ENCODE measurements at places on chromosomes 5 and 9.
A peak's percentile ranks its signal among the peaks of the same experiment; 100 is the strongest.

DNA sequence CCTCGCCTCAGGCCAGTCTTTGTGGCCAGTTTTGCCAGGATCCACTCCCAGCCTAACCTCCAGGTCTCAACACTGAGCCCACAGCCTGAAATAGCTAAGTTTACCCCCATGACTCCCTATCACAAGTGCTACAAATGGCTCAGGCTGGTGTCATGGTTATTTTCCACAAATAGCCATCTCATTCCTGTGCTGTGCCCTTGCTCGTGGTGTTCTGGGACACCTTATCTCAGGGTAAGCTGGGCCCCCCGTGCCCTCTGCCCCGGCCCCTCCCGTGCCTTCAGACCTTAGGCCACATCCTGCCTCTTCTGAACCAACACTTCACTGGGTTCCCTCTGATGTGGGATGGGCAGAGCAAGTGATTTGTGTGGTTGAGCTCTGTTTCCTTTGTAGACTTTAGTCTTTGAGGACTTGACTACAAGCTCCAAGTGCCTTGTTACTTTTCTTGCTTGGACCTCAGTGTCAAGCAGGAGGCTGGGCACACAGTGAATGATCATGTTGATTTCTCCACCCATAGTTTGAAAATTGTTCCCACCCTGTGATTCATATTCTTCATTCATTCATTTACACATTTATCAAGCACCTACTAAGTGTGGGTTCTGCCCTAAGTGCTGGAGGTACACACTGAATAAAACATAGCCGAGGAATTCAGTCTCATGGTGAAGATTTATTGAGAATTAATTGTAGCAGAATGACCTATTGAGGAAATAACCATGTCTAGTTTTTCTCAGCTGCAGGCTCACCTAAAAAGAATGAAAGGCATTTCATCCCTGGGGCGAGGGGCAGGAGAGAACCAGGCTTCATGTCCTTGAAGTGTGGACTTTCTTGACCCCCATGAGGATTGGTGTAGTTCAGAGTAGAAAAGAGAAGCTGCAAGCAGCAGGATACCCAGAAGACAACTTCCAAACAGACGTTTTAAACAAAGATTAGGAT lies 84.5 kb upstream of the CTNNA1 start:
- DNase-seq = peak; percentile 56

- DNase-seq = no peak
Measured at GRCh38 chr9:69476016-69476415, 151.0 kb downstream of the ENTREP1 start.

DNA sequence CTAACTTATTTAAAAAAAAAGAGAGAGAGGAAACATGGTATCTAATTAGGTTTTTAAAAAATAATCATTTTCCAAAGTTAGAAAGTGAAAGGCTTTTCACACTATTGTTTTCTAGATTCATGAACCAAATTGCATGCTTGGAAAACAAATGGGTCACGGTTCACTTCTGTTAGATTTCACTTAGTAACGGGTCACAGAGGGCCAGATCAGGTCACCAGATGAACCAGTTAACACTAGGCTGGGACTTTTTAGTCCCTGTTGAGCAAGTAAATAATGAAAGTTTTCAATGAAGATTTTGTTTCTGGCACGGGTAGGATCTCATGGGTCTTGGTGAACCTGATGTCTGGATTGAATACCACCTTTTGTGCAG lies 207.2 kb upstream of the RFX3 start:
- DNase-seq = no peak

DNA sequence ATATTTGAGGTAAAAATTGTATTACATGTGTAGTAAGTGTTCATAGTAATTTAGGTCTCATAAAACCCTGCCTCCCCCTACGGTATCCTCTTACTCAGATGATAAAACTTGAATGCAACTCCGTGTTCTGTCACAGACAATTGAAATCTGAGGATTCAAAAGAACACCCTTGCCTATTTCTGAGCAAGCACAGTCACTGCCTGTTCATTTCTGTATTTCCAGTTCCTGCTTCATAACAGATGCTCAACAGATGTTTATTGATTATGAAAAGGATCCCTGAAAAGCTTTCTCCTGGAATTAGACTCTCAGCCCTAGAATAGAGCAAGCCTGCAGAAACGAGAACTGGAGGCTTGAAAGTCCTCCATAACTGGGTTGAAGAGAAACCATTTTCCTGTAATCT lies 144.1 kb upstream of the SPEF2 start:
- DNase-seq = peak; percentile 26

- DNase-seq = no peak
Measured at GRCh38 chr5:36839489-36840476, 36.8 kb upstream of the NIPBL start.

GRCh38 chr9:69877852-69878514 lies 57.4 kb downstream of the CFAP95 start:
- peak; percentile 52 for DNase-seq

DNA sequence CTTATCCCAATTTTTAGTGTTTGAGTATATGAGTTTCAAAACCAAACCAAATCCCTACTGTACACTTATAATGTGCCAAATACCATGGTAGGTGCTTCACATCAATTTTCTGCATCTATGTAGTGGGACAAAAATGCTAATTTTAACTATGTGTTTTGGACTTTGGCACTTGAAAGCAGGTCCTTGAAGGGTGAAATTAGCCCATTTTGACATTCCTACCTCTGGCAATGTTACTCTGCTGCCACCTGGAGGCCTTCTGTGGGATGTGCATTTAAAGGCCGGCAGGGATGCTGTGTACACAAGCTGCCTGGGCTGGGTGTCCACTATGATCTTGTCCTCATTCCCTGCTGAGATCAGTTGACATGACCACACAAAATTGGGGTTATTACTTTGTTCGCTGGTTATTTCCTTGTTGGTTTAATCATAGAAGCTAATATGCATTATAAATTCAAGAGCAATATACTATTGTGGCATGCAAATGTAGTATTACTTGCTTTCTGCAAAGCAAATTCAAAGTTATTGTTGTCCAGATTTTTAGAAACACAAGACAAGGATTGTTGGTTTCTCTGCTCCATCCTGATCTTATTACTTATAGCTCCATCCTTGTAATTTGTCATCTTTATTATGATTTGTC lies 166.8 kb downstream of the ARHGEF28 start:
- peak; percentile 67 for DNase-seq

GRCh38 chr5:101390151-101390908 lies 487.2 kb upstream of the ST8SIA4 start:
- peak; percentile 60 for DNase-seq

GRCh38 chr5:71924980-71925379 lies 182.3 kb upstream of the MAP1B start:
- peak; percentile 59 for DNase-seq

GRCh38 chr5:63323926-63324325 lies 638.3 kb downstream of the HTR1A start:
- DNase-seq = no peak

DNA sequence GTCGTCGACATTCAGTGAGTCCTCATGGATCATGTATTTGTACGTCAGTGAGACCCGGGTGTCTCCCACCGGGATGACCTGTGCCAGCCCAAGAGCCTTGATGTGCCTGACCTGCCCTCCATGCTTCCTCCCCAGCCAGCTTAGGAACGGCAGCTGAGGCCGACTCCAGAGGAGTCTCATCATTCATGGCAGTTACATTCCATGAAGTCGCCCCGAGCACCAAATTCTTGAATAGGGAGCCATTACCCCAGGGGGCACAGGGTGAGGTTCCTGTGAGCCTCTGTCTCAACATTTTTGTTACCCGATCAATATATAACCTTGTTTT lies 67.8 kb downstream of the ZNF354C start:
- no peak for DNase-seq

DNA sequence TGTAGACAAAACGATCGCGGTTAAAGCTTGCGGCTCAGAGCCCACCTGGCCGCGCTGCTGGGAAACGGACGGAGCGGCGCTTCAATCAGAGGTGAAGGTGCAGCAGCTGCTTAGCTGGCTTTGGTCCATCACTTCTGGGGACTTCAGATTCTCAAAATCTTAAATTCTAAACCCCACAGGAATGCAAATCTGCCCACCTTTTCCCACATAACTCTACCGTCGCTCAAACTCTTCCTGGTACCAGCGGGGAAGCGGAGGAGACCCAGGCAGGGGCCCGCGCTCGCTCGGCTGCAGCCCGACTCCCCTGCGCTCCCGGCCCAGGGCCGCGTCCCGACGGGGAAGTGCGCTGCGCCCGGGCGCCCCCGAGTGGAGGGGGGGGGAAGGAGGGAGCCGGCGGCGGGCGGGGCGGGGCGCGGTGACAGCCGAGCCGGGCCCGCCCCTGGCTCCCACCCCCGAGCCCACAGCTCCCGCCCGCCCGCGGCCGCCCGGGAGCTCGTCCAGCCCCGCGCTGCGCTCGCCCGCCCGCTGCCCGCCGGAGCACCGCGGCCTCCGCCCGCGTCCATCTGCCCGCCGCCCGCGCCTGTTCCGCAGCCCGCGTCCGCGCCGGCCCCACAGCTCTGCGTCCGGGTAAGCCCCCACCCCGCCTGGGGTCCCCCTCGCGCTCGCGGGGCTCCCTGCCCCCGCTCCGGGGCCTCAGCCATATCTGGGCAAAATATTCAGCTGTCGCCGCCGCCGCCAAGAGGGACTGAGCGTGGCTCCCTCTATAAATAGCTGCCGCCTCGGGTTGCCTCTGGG lies at the start of gene TMOD1:
Gene TMOD1, plus strand, starts transcription at position 490 of the 795 bp plus-strand sequence. CDS start 22,523 bp downstream, outside the sequence.
- DNase-seq = peak; percentile 7

DNA sequence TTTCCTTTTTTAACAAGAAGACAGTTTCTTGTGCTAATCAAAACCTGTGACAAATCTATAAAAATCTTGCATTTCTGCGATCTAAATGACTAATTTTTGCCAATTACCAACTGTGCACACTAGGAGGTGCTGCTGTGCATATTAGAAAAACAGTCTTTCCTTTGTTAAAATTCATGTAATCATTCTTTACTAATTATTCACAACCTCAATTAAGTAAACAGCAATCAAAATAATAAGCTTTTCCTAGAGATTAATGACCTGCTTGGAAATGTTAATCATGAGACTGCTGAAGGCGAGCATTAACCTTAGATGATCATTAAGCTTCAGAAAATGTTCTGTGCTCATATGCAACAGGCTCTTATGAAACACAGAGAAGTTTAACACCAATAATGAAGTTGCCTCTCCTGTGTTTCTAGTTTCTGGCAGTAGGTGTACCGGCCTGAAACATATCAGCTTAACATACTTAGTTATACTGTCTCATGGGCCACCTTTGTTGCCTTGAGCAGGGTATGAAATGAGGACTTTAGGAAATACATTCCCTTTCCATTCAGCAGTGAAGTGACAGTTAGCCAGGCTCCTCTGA lies 17.7 kb downstream of the RFESD start:
- DNase-seq = peak; percentile 31

- no peak for DNase-seq
Measured at GRCh38 chr9:29209748-29210291, 1636.5 kb upstream of the C9orf72 start.

- DNase-seq = no peak
Measured at GRCh38 chr5:18560602-18561001, 926.3 kb downstream of the TAF11L14 start.

- no peak for DNase-seq
Measured at GRCh38 chr9:37300620-37301019, 121.9 kb upstream of the GRHPR start.

GRCh38 chr5:139982975-139983240 lies 60.2 kb downstream of the NRG2 start:
- peak; percentile 12 for DNase-seq

- peak; percentile 16 for DNase-seq
Measured at GRCh38 chr9:86557918-86558317, 203.7 kb upstream of the TUT7 start.

GRCh38 chr5:14406554-14406849 lies 175.1 kb upstream of the OTULINL start:
- peak; percentile 87 for DNase-seq

DNA sequence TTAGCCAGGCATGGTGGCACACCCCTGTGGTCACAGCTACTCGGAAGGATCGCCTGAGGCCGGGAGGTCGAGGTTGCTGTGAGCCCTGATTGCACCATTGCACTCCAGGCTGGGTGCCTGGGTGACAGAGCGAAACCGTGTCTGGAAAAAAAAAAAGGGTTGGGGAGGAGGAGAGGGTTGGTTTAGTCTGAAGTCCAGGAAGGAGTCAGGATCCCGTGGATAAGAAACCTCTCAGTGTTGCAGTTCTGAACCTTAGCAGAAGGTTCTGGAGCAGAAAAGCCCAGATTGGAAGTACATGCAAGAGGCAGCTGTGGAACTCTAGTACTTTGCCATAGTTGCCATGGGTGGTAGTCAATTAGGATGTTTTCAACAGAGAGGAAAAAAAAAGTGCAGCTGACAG lies 125.2 kb upstream of the CPEB4 start:
- no peak for DNase-seq

GRCh38 chr5:77845324-77845646 lies 69.1 kb upstream of the TBCA start:
- DNase-seq = no peak

- DNase-seq = no peak
Measured at GRCh38 chr5:52065182-52065581, 681.9 kb downstream of the ISL1 start.

- no peak for DNase-seq
Measured at GRCh38 chr5:148542812-148543211, 111.5 kb downstream of the HTR4 start.

- DNase-seq = no peak
Measured at GRCh38 chr5:166648736-166649135, 1642.7 kb upstream of the WWC1 start.

- DNase-seq = no peak
Measured at GRCh38 chr9:113781896-113782295, 94.2 kb upstream of the ZNF618 start.

DNA sequence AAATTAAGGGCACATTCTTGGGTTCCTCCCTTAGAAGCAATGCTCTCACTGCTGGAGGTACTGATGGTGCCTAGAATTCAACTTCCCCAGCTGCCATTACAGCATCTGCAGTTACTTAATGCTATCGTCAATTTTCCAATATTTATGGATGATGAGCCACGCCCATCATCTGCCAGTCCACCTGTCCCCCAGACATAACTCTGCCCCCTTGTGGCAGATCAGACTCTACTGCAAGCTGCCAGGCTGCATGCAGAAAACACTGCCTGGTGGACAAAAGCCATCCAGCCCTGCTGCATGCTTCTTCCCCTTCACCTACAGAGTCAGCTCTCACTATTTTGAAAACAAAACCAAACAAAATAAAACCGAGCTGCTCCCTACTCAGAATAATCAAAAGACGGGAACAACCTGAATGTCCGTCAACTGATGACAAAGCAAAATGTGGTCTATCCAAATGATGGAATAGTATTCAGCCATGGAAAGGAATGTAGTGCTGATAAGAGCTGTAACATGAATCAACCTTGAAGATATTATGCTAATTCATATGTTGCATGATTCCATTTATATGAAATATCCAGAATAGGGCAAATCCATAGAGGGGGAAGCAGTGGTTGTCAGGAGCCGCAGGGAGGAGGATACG lies 66.4 kb downstream of the RETREG1 start:
- peak; percentile 39 for DNase-seq

- peak; percentile 97 for DNase-seq
Measured at GRCh38 chr5:35136386-35136785, 88.6 kb upstream of the AGXT2 start.

DNA sequence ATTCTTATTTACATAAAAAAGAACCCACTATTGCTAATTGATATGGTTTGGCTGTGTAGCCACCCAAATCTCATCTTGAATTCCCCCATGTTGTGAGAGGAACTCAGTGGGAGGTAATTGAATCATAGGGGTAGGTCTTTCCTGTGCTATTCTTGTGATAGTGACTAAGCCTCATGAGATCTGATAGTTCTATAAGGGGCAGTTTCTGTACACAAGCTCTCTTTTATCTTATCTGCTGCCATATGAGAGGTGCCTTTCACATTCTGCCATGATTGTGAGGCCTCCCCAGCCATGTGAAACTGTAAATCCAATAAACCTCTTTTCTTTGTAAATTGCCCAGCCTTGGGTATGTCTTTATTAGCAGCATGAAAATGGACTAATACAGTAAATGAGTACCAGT lies 58.2 kb upstream of the PRR16 start:
- peak; percentile 73 for DNase-seq

- peak; percentile 80 for DNase-seq
Measured at GRCh38 chr5:14204785-14205321, 61.7 kb downstream of the TRIO start.
